ENCODE measurements at places on chromosomes 3 and 15.

DNA sequence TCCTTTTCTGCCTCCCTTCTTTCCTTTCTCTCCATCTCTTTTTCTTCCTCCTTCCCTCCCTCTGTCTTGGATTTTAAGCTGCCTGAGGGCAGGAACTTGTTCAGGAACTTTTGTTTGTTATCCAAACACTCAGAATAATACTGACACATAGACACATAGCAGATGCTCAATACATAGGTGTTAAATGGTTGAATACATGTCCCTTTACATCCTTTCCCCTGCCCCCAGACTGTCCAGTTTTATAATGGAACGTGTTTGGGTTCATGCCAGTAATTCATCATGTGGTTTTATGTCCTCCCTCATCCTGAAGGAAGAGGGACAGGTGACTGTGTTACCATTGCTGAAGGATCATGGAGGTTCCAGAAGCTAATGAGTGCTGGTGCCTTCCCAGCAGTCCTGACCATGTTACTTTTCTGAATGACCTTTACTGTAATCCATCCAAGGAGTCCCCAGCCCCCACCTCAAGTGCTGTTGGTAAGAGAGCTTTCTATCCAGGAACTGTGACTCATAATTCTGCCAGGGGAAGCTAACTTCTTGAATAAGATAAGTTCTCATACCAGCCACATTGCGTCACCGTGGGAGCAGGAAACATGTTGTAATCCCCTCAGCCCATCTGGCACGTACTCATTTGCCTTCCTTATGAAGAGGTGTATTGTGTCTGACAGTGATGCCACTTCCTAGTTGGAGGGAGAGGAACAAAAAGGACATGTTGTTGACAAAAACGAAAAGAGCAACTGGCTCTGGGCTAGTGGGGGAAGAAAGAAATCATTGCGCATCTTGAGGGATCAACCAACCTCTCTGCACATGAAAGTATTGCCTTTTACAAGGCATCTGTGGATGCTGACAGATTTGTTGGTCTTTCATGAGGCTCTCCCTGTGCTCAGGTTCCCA, 52.4 kb downstream of the IL1RAP start:
- no peak for DNase-seq

DNA sequence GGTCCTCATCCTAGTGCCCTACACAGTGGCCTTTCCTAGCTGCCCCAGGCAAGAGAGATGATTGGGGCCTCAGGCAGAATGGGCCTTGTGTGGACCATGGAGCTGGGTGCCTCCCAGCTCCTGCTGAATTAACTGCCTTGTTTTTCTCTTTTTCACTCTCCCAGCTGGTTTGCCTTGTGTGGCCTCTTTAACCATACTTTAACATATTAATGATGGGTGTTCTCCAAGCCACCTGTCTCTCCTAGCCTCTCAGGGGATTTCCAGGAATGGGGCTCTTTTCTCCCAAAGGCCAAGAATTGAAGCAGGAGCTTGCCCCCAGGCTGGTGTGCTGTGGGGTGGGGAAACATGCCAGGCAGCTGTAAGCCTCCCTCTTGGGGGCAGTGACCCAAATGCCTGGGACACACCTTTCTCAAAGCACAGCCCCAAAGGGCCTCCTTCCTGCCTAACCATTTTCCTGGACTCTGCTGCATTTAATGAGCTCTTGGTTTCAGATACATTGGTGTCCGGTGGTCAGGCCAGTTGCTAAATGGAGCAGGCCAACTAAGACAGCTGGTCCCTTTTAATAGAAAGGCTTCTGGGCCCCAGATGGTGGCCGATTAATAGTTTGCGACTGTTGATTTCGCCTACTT, 5.6 kb downstream of the ALPK3 start:
- no peak for DNase-seq

GRCh38 chr3:177061369-177061768, 135.9 kb downstream of the TBL1XR1 start:
- no peak for DNase-seq

DNA sequence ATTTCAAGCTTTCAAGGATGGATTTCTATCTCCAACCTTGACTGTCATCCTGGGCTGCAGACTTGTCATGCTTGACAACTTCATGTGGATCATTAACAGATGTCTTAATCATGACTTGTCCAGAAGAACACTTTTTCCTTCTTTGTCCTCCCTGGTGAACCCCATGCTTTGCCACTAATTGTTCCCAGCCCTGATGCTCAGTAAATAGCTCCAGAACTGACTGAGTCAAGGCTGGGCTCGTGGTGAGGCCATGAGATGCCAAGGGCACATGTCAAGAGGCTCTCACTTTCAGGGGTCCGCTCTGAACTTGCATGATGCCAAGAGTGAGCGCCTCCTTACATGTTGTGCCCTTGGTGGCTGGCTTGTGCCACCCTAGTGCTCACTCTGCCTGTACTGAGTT, 48.9 kb upstream of the KY start:
- no peak for DNase-seq

DNA sequence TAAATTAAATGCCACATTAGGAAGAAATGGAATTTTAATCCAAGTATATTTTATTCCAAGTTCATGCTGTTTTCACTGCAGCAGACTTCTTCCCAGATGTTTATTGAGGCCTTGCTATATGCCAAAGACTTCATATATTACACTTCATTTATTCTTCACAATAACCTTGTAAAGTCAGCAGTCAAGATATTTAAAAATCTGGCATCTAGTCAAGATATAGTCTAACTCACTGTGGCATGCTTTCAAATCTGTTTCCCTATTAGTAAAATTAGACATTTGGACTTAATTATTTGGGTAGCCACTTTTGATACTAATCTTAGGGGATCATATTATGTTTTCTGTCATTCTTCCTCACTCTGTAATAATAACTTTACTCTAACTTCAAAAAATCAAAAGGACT, 81.5 kb upstream of the VGLL3 start:
- DNase-seq, result no peak

DNA sequence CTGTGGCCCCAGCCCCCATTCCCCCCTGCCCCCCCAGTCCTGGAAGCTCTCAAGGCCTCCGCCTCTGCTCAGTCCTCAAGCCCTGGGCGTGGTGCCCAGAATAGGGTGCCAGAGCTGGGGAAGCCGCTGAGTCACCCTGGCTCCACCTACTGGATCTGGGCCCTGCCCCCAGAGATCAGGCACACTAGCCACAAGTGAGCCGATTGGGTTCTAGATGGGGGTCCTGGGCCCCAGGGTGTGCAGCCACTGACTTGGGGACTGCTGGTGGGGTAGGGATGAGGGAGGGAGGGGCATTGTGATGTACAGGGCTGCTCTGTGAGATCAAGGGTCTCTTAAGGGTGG, 5.7 kb downstream of the EIF4G1 start:
- no peak for DNase-seq

- DNase-seq, result no peak
Observed at GRCh38 chr3:105938806-105939205, 70.0 kb upstream of the CBLB start.

- DNase-seq, result no peak
Observed at GRCh38 chr15:51274956-51275355, 63.4 kb downstream of the CYP19A1 start.

- no peak for DNase-seq
Observed at GRCh38 chr3:2784627-2785026, 325.5 kb downstream of the IL5RA start.

DNA sequence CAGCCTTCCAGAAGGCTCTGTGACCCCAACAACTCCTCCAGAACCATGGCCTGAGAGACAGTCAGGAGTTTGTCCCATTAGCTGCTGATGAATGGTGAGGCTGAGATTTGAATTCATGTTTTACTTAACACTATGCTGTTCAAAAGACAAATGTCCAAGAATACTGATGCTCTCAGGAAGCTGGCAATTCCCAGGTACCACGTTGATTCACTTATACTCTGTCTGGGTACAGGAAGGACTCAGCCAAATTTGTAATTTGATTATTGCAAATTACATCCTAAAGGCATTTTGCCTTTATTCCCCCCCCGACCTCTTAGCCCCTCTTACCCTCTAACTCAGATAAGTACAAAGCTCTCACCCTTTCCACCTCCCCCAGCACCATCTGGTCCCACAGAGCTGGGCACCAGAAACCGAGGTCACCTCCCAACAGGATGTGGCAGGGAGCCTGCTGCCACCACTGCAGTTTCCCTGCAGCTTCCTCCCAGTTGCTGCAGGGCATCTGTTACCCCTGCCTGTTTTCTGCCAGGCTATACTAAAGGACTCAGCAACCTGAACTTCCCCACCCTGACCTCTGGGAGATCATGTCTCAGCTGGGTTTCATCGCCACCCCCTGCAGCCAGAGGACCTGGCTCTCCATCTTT, 33.6 kb downstream of the EAF1 start:
- no peak for DNase-seq

DNA sequence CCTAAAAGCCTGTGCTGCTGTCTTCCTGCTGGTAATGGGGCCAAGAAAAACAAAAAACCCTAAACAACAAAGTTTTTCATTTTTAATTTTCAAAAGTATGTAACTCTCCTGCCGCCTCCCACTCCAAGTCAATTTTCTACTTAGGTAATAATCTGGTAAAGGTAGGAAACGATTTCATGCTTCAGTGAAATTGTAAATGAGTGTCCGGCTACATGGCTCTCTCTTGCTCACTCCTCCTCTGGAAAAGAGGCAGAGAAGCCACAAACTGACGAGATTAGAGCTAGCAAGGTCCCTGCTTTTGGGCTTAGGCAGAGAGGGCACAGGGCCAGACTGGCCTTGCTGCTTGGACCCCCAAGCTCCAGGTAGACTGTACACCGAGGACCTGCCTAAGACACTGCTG, 23.5 kb downstream of the KLHL25 start:
- no peak for DNase-seq

- no peak for DNase-seq
Observed at GRCh38 chr3:55440104-55440708, 46.9 kb downstream of the WNT5A start.

- no peak for DNase-seq
Observed at GRCh38 chr3:130692455-130692854, 54.2 kb downstream of the PIK3R4 start.

DNA sequence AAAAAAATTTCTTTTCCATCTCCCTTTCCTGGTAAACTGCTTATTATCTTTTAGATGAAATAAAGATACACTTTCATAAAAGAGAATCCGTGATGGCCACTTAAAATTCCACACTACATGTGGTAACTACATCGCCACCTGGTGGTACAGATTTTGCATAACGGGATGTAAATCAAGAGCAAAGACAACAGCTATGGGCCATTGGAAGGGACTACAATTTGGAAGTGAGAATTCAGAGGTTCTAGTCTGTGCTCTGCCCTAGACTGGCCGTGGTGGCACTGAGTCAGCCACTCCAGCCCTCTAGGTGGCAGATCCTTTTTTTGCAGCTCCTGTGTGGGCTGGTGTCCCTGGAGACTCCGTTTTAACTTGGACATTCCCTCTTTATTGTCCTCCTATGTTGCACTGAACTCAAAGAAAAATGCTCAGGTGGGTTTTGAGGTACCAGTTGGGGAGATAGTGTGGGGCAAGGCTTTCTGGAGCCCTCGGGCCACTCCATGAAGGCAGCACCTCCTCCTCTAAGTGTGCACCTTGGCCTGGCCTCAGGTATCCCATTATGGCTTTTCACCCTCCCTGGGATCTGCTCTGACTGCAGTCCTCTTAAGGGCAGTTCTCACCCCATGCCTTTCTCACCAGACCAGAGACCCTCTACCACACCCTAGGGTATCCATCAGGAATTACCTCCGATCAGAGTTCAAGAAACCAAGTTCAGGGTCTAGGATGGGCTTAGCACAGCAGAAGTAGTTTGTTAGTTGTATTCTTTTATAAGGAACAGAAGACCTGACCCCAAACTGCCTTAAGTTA, 54.9 kb downstream of the SPSB4 start:
- peak; percentile 48 for DNase-seq

DNA sequence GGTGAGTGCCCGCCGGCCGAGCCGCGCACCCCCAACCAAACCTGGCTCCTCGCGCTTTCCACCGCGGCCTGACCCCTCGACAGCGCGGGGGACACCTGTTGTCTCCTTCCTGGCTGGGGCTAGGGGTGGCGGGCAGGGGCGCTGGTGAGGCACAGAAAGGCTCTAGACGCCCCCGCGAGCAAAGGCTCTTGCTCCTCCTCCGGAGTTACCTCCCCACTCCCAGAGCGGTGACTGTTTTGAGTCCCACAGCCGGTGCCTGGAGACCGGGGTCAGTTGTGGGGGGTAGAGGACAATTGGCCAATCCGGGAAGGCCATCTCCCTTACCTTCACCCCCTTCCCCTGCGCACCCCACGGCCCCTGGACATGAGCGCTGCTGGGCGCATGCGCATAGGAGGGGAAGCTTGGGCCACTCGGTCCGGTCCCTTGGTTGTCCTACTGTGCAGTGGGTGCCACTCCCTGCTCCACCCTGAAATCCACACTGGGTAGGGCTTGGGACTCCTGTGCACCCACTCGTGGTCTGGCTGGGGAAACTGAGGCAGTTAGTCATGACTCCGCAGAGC, 554 bp downstream of the CHST13 start:
- DNase-seq, result no peak

- no peak for DNase-seq
Observed at GRCh38 chr3:14307656-14308302, 94.6 kb upstream of the SLC6A6 start.

GRCh38 chr3:58585005-58585786, 8.0 kb upstream of the FAM107A start:
- peak; percentile 15 for DNase-seq

GRCh38 chr3:190575437-190576185, 61.7 kb downstream of the IL1RAP start:
- no peak for DNase-seq

GRCh38 chr15:89794627-89795241, 18.6 kb downstream of the MESP2 start:
- DNase-seq, result no peak

DNA sequence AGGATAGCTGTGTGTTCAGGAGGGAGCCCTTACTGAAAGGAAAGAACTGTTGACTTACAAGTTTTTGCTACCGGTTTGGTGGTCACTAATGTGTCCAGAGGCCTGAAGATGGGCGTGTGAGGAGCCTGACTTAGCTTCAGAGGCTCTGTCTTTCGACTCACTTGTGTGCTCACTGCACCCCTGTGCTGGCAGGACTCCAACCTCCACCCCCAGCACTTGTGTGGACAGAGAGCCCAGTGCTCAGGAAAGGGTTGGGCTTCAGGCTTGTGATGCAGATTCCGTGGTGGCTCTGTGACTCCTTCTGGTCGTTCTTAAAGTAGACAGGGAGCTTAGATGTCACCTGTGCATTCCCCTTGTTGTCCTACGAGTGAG, 100.9 kb downstream of the PGPEP1L start:
- DNase-seq, result no peak

GRCh38 chr3:56792193-56792592, 9.6 kb downstream of the ARHGEF3 start:
- no peak for DNase-seq

DNA sequence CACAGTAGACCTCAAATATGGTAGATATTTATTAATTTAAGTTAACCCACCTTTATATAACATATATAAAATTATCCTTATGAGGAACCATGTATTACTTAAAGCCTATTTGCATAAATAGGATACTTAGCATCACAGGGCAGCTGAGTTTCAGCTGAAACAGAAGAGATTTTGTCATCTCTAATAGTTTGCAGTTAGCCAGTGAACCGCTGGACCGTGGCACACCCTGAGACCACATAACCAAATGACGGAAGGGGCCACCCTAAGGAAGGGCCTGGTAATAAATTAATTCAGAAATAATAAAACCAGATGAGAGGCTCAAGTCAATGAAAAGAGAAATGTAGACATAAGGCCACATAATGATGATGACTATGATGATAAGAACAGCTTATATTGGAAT, 107.7 kb downstream of the MYO5A start:
- no peak for DNase-seq

- DNase-seq, result no peak
Observed at GRCh38 chr3:164723396-164723795, 354.9 kb downstream of the SI start.

All from stimulated activated CD8-positive, alpha-beta memory T cell treated with anti-CD3 and anti-CD28 coated beads, Interleukin-12 subunit alpha, Interleukin-12 subunit beta, amount 100 ng/mL, for 1 hour (primary cell).